ENCODE measurements at places on chromosomes 16 and 17. TPM values are rescaled to one million over a fixed set of nuclear protein-coding genes. Genes with fewer than 3 reads are reported as not detected.

The AOC3 gene
- 2.2 TPM for total RNA-seq

The C1QTNF1 gene
- not detected for total RNA-seq

The CCDC144A gene
- 13.4 TPM for total RNA-seq

The SMIM5 gene
- not detected for total RNA-seq

The ARL17B gene
- 21.6 TPM for total RNA-seq

The HS3ST3A1 gene
- 0.29 TPM for total RNA-seq

The ATXN7L3 gene
- 89.1 TPM for total RNA-seq

The HBA2 gene
- not detected for total RNA-seq

The BAIAP3 gene
- 0.71 TPM for total RNA-seq

The TBC1D28 gene
- not detected for total RNA-seq

The KRTAP9-7 gene
- not detected for total RNA-seq

The HSD17B2 gene
- total RNA-seq, result not detected

The LMF1 gene
- 12.3 TPM for total RNA-seq

The CACNG3 gene
- not detected for total RNA-seq

The ZACN gene
- 13.5 TPM for total RNA-seq

The ACSM5 gene
- total RNA-seq, result not detected

The ITGB3 gene
- 0.11 TPM for total RNA-seq

The OR1F1 gene
- not detected for total RNA-seq

The ZNF469 gene
- total RNA-seq, result 0.26 TPM

Measured in activated T-helper 17 cell treated with anti-CD3 and anti-CD28 coated beads, Interleukin-2, amount 50 U/mL, for 72 hours (primary cell).